Fibroblast of the aortic adventitia (primary cell): ENCODE measurements at places on chromosomes 13 and 19. TPM values are rescaled to one million over a fixed set of nuclear protein-coding genes. Genes with fewer than 3 reads are reported as not detected.

The ZNF429 gene
- total RNA-seq, result 5.5 and 7.5 TPM in 2 replicates

The FUT6 gene
- total RNA-seq, result not detected in 2 replicates

The KLF1 gene
- not detected in 2 replicates for total RNA-seq

The URI1 gene
- total RNA-seq, result 63.8 and 103 TPM in 2 replicates
